ENCODE measurements at places on chromosomes 1 and 21.

DNA sequence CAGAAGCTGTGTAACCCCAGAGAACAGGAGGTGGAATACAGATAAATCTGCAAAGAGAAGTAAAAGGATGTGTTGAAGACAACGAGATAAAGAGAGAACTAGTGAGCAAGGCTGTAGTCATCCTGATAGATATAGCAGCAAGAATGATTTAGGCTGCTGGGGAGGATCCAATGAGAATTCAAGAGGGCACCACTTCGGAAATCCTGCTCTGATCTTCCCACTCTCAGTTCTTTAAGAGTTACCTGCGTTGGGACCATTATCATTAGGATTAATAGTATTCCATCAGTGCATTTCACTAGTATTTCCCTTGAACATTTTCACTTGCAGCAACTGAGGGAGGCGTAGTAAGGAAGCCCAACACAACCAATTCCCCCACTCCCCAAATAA, at the start of gene BRINP3:
Gene BRINP3, minus strand, starts transcription at position 103 of the 387 bp plus-strand sequence.
- DNase-seq: no peak

DNA sequence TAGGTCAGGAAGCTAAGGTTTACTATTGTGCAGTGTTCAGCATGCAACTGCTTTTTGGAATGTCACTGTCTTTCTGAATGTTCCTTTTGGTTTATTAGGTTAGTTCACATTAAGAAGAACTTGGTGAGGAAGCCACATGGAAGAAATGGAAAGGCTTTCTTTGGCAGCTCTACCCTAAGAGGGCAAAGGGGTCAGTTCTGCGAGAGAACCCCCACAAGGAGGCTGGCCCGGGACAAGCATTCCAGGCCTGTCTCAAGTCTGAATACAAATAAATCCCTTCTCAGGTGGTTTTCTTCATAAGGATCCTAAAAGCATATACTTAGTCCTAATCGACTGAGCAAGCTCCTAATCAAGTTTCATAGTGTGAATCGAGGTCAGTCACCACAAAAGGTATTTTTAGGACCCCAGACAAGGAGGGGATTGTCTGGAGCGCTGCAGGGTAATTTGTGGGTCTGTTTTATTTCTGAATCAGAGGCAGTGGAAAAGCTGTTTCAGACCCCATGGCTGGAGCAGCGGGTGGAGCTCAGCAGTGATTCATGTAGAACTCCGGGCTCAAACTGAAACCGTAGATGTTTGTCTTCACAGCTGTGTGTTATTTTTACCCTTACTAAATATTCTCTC, 63.3 kb downstream of the ERG start:
- no peak for DNase-seq

GRCh38 chr1:187794561-187794960, 965.8 kb downstream of the PLA2G4A start:
- no peak for DNase-seq

- DNase-seq: no peak
Measured at GRCh38 chr1:244192325-244192724, 141.2 kb downstream of the ZBTB18 start.

DNA sequence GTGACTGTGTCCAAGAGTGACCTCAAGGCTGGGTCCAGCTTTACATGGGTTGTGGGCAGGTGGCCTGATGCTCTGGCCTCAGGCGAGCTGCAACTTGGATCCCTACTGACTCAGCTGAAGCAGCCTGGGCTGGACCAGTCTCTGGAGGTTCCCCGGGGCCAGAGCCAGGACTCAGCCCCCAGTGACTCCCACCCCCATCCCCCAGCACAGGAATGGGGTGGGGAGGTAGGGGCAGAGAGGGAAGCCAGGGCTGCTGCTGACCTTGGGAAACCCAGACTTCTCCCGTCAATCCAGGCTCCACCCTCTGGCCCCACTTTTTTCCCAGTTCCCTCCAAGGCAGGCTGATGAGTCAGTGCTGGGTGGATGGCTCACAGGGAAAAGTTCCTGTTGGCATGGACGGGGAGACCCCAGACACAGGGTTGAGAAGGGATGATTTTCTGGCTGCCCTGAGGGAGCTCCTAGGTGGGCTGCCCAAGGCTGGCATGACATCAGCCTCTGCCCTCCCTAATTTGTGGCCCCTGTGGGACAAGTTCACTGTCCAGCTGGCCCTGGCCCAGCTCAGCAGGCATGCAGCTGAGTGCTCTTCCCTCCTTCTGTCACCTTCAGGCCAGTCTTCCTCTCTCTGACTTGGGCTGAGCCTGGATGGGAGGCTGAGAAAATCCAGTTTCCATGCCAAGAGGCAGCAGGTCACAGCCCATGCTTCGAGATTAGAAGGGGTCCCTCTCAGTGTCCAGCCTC, 2.2 kb downstream of the ZC3H12A start:
- no peak for DNase-seq

DNA sequence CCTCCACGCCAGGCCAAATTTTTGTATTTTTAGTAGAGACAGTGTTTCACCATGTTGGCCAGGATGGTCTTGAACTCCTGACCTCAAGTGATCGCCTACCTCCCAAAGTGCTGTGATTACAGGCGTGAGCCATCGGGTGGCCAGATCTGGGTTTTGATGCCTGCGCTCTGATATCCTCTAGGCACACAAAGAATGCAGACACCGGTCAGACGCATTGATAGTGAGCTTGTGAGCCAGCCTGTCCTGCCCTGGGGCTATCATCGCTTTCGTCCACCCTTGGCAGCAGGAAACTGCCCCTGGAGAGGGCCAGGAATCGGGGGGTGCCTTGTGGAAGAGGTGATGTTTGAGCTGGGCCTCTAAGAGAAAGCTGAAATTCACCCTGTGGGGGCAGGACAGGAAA, 4.0 kb downstream of the FBLIM1 start:
- no peak for DNase-seq

DNA sequence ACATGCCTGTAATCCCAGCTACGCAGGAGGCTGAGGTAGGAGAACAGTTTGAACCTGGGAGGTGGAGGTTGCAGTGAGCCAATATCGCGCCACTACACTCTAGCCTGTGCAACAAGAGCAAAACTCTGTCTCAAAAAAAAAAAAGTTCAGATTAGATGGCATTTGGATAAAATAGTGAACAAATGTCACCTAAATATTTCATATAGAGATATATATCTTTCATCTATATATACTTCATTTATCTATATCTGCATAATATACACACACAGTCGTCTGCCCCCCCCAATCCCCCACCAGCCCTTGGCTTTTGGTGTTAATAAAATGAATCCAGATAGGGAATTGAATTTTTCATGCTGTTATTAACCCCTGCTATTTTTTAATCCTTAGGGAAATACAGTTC, 5.0 kb downstream of the PPP1R15B start:
- no peak for DNase-seq

DNA sequence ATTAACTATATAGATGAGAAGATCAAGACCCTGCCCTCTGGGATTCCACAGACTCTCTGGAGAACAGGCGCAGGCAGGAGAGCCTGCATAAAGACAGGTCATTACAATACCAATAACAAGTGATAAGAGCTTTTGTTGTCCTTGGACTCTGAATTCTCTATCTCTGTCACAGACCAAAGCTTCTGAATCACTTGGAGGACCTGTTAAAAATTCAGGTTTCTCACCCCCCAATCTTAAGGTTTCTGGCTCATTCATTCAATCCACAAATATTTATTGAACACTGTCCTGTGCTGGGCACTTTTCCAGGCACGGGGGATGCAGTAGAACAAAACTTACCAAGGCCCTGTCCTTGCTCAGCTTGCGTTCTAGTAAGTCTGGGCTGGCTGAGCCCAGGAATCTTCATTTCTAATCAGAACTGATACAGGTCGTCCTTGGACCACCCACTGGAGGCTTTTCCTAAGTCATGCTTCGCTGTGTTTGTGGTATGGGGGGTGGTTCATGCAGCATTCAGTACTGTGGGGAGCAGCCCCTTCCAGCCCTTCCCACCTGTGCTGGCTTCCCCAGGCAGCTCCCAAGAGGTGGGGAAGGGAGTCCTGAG, 1.4 kb downstream of the EFNA4 start:
- DNase-seq: no peak

- DNase-seq: no peak
Measured at GRCh38 chr1:177790566-177790965, 179.3 kb downstream of the SEC16B start.

GRCh38 chr1:183832459-183832858, 27.5 kb downstream of the RGL1 start:
- no peak for DNase-seq

DNA sequence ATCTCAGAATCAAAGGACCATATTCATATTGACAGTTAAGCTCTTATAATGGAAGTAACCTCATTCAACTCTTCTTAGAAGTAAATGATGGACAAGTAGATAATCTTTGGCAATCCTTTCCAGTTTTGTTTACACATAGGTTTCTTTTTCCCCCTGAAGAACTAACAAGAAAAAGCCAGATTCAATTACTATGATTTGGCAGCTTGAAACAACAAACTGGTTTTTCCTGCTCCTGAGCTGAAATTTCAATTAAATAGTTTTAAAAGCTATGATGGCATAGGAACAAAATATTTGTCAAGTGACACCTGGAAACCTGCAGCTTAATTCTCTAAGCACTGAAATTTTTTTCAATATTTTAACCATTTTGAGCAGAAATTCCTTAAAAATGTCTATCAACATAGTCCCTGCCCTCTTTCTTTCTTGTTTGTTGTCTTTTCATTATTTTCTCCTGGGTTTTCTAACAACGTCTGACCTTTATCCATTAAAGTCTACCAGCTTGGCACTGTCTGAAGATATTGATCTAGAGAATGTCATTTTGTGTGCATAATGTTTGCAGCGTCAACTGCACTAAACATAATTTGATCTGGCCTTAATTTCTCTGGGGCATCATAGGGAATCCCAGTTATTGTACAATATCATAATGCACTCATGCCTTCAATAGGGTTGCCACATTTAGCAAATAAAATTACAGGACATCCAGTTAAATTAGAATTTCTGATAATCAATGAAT, 4.0 kb upstream of the SLC35A3 start:
- DNase-seq: no peak

DNA sequence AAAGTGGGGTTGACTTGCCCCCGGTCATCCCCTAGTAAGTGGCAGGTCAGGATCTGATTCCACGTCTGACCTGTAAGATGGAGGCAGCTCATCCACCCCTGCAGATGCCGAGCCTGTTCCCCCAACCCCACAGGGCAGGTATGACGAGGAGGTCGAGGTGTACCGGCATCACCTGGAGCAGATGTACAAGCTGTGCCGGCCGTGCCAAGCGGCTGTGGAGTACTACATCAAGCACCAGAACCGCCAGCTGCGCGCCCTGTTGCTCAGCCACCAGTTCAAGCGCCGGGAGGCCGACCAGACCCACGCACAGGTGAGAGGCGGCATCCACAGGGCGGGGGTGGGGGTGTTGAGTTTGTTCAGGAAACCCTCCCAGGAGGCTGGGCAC, 9.6 kb downstream of the TMEM201 start:
- DNase-seq: peak; percentile 16

GRCh38 chr1:244918421-244919319, 54.3 kb upstream of the HNRNPU start:
- DNase-seq: peak; percentile 94
